ENCODE measurements at places on chromosomes 3 and 15.

- no peak for DNase-seq
Observed at GRCh38 chr15:22978691-22979237, 1.4 kb downstream of the CYFIP1 start.

- DNase-seq, result no peak
Observed at GRCh38 chr15:92028389-92028724, 174.8 kb downstream of the SLCO3A1 start.

DNA sequence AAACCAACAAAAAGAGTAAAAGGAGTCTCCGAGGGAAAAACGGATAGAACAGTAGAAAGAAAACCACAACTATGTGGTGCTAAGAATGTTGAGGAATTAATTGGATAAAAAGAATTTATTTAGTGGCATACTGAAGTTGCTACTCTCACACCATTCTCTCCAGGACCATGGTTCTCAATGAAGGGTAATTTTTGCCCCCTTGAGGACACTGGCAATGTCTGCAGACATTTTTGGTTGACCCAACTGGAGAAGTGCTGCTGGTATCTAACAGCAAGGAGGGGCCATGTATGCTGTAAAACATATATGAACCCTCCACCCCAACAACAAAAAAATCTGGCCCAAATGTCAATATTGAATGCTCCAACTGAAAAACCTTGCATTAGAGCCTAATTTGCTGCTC is 85.9 kb upstream of the CSPG5 start:
- no peak for DNase-seq

DNA sequence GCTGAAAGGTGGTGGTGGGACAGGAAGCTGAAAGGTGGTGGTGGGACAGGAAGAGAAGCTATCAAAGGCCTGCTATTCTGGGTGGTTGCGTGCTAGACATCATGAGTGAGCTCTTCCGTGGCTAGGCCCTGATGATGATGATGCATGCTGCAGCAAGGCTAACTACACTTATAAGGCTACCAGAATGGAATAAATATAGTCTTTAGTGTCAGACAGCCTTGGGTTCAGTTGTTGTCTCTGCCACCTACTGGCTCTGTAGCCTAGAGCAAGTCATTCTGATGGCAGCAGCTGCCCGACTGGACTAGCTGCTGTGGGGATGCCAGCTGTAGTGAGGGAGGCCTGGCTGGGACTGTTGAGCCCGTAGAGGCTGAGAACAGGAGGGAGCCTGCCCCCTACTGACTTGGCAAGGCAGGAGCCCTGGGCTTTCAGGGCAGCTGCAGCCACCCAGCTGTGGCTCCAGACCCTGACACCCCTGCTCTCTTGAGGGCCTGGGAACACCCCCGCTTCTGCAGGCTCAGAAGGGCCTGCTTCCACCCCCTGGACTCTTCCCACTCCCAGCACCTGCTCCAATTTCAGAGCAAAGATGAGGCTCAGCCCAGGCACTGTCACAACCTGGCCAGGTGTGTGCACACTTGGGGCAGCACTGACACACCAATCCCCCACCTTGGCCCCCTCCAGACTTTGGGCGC is 21.4 kb upstream of the ZBED2 start:
- peak; percentile 41 for DNase-seq
